Stimulated activated CD8-positive, alpha-beta memory T cell treated with anti-CD3 and anti-CD28 coated beads, Interleukin-4, amount 100 ng/mL, for 4 hours (primary cell): ENCODE measurements at places on chromosomes 7 and 10.

DNA sequence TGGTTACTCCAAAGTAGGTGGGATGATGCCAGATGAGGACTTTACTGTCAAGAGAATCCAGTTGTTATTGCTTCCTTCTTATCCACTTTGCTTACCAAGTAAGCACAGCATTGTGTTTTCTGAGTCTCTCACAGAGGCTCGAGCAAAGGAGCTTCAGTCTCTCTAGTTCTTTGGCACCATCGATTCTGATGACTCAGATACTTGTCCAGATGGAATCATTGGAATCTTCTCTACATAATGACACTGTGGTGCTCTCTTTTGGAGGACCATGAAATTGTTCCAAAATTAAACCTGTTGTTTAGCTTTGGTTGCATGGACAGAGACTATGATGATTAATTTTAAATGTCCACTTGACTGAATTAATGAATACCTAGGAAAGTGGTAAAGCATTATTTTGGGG lies 132.6 kb downstream of the NXPH1 start:
- no peak for DNase-seq

GRCh38 chr10:10327934-10328333 lies 689.7 kb upstream of the CELF2 start:
- DNase-seq: no peak

GRCh38 chr7:158368449-158368848 lies 219.2 kb downstream of the PTPRN2 start:
- no peak for DNase-seq

GRCh38 chr7:2012981-2013380 lies 219.8 kb downstream of the MAD1L1 start:
- no peak for DNase-seq

GRCh38 chr7:108497082-108497725 lies 28.7 kb downstream of the PNPLA8 start:
- no peak for DNase-seq

- DNase-seq: no peak
Measured at GRCh38 chr10:52378124-52378523, 64.0 kb downstream of the DKK1 start.

- no peak for DNase-seq
Measured at GRCh38 chr10:125396676-125397075, 236.3 kb upstream of the CTBP2 start.

DNA sequence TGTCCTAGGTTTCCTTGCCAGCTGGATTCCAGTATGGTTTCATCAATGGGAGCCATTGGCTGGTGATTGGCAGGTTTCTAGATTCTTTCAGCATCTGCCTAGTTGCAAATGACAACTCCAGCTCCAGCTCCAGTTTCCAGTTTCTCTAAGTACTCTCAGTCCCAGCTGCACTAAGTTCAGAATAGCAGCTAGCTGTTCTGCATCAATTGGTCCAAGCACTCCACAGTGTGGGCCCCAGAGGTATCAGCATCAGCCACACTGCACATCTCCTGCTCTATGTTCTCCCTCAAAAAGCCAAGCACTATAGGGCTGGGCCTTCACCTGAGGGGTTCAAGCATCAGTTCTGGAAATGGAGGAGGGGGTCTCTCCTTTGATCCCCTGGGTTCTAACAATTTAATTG lies 143.4 kb downstream of the VPS50 start:
- no peak for DNase-seq

- DNase-seq: no peak
Measured at GRCh38 chr7:99837649-99838361, 10.0 kb downstream of the CYP3A43 start.

- no peak for DNase-seq
Measured at GRCh38 chr7:30596014-30596641, 1.4 kb downstream of the GARS1 start.

GRCh38 chr7:151745706-151746105 lies 131.2 kb downstream of the PRKAG2 start:
- no peak for DNase-seq

DNA sequence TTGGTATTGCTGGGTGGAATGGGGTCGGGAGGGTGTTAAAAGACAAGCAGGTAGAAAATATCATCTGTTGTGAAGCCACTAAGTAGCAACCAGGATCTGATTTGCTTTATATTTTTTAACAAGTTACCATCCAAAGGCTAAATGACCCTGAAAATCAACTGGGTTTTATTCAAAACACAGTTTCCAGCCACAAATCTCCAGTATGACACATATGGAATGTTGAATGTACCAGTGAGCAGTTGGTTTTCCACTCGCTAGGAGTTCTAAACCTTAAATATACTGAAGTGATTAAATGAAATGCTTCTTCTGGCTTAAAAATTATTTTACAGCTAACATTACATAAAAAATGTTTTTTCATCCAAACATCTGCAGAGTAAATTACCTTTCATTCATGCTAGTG lies 112.5 kb downstream of the PDE1C start:
- DNase-seq: no peak

GRCh38 chr10:54667136-54667535 lies 133.9 kb downstream of the PCDH15 start:
- no peak for DNase-seq

GRCh38 chr10:20670579-20670978 lies 226.5 kb downstream of the NEBL start:
- DNase-seq: no peak

DNA sequence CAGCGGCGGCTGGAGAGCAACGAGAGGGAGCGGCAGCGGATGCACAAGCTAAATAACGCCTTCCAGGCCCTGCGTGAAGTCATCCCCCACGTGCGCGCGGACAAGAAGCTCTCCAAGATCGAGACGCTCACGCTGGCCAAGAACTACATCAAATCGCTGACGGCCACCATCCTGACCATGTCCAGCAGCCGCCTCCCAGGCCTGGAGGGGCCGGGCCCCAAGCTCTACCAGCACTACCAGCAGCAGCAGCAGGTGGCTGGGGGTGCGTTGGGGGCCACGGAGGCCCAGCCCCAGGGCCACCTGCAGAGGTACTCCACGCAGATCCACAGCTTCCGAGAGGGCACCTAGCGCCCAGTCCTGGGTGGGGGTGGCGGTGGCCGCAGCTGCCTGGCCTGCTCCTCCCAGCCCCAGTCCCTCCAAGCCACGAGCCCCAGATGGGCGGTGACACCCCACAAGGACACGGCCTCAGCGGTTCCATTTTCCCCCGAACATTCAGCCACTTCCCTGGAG lies 1.3 kb downstream of the BHLHA15 start:
- DNase-seq: no peak

DNA sequence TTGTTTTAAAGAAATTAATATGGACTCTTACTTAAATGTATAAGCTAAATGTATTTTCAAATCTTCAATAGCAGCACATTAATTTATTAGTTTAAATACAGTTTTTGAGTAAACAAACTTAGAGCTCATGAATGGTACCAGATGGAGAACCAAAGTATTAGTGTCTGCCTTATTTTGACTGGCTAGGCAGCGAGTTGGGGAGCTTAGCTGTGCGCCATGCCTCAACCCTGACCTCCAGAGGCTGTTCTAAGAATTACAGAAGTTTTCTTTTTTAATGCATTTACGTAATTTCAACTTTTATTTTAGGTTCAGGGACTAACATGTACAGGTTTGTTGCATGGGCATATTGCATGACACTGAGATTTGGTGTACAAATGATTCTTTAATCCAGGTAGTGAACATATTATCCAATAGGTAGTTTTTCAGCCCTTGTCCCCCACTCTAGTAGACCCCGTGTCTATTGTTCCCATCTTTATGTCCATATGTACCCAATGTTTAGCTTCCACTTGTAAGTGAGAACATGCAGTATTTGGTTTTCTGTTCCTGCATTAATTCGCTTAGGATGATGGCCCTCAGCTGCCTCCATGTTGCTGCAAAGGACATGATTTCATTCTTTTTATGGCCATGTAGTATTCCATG lies 166.8 kb downstream of the IQUB start:
- DNase-seq: no peak

DNA sequence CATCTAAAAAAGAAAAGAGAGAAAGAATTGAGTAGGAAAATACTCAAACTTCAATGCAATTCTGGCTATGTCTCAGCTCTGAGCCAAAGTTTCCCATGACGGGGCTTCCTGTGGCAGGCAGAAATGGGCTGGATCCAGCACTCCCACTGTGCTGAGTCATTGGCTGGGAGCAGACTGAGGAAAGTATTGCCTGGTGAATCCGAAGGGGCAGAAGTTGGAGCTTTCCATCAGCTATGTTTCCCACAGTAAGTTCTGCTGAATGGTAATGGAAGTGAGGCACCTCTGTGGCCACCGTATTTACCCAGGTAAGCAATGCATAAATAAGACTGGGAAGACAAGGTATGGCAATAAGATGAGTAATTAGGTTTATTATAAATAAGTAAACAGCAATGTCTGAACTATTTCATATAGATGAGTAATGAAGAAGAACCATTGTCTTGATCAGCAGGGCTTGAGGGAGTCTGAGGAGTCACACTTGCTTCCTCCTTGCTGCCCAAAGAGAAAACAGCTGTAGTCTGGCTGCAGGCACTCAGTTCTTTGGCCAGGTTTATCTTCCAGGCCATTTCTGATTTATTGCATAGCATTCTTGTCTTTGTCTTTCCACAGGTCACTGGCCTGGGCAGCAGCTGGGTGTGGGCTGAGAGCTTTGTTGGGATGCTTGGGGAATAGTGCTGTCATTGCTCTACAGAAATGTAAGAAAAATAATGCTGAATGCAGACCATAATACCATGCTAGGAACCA lies 255.3 kb downstream of the DNAJB9 start:
- DNase-seq: no peak

GRCh38 chr7:155252892-155253501 lies 44.7 kb upstream of the INSIG1 start:
- DNase-seq: no peak

DNA sequence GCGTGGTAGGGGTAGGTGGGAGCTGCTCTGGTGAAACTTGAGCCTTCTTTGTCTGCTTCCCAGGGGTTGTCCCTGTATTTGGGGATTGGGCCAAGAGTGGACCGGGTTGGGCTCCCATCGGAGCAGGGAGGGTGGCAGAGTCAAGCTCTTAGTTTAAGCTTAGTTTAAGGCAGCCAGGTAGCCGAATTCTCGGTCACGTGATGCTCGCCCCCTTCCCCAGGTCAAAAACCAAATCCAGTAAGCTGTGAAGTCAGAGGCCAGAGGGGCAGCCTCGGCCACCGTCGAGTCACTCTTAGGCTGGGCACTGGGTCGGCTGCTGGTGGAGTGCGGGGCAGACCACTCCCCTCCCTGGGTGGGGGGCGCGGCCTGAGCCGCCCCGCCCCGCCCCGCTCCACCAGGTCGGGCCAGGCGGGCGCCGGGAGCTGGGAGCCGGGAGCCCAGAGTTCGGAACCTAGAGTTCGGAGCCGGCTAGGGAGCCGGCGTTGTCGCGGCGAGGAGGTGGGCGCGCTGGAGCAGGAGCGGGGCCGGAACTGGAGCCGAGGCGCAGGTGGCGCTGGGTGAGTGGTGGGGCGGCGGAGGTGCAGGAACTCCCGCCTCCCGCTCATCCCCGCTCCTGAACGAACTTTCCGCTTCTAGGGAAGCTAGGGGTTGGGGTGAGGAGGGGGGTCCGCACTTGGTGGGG lies 2.8 kb upstream of the LZTS2 start:
- DNase-seq: no peak

- no peak for DNase-seq
Measured at GRCh38 chr7:105153531-105153930, 139.5 kb downstream of the KMT2E start.

- no peak for DNase-seq
Measured at GRCh38 chr7:47724335-47724982, 142.5 kb upstream of the TNS3 start.

DNA sequence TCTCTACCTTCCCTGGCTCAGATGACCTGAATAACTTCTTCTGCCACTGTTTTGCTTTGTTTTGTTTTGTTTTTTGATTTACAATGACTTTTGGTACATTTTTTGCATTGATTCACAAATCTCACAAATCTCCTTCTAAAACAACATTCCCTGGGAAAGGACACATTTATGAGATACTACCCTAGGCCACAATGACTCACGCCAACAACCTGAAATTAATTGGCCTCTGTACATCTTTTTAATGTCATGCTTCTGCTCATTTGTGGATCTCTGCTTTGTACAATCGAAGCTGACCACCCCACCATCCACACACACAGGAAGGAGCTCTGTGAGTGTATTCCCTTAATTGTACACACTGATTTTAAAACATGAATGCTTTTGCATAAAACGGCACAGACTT lies 156.7 kb upstream of the PFKP start:
- DNase-seq: no peak

DNA sequence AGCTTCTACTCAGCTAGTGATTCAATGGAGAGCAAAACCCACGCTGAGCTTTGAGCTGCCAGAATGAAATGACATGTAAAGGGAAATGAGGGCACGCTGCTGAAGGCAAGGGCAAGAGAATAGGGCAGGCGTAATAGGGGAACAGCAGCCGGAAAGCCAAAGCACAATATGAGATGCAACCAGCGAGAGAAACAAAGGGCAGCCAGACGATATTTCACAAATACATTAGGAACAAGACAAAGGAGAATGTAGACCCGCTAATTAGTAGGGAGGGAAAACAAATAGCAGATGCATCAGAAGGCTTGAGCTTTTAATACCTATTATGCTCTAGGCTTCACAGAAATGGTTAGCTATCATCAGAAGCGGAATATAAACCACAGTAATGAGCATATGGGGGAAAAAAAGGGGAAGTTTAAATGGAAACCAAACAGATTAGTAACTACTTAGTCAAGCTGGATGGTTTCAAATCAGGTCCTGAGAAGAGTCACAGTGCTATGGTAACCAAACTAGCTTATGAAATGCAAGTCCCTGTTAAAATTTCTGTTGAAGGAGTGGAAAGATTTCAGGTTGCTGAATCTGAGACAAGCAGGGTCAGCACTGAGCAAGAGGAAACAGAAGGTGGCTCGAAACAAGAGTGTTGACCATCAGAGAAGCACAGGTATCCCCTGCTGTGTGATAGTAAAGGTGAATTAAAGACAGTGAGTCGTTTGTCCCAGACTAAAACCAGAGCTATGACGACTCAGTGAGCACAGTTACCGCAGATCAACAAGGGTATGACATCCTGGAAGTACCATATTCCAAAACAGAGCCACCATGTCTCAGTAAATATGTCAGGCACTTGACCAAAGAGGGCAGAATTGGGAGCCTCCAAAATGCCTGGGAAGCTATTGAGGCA lies 496.9 kb upstream of the CELF2 start:
- no peak for DNase-seq

- no peak for DNase-seq
Measured at GRCh38 chr10:128481152-128481840, 355.1 kb upstream of the MKI67 start.

DNA sequence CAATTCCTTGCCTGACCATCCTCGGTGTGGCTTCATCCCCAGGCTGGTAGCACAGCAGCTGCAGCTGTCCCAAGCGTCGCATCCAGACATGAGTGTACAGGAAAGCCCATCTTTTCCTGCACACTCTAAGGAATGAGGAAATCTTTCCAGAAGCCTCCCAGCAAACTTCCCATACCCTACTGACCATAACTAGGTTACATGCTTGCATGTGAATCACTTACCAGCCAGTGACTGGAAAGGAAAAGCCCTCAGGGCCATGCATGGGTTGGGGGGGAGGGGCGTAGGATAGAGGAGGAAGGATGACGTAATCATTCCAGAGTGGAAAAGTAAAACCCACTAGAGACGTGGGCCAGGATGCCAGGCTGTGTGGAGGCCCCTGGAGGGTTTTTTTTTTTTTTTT lies 18.9 kb upstream of the ZNF212 start:
- no peak for DNase-seq

- DNase-seq: no peak
Measured at GRCh38 chr7:23469961-23470250, 385 bp downstream of the IGF2BP3 start.
